Brain (organoid and tissue), 16 donors: ENCODE measurements at places on chromosomes 4 and X.

GRCh38 chr4:141659539-141659938, 23.2 kb downstream of the IL15 start:
- DNase-seq = no peak

GRCh38 chr4:76078033-76078613, 3.6 kb downstream of the ART3 start:
- no peak for DNase-seq

- DNase-seq = no peak
Measured at GRCh38 chr4:157792716-157793115, 380.1 kb downstream of the GASK1B start.

- DNase-seq = no peak
Measured at GRCh38 chrX:41470706-41471105, 23.6 kb downstream of the NYX start.
